ENCODE measurements at places on chromosomes 11 and 22.

- DNase-seq: no peak
Observed at GRCh38 chr11:3861683-3862082, 6.2 kb downstream of the STIM1 start.

GRCh38 chr11:109405671-109406070, 16.3 kb upstream of the C11orf87 start:
- no peak for DNase-seq

DNA sequence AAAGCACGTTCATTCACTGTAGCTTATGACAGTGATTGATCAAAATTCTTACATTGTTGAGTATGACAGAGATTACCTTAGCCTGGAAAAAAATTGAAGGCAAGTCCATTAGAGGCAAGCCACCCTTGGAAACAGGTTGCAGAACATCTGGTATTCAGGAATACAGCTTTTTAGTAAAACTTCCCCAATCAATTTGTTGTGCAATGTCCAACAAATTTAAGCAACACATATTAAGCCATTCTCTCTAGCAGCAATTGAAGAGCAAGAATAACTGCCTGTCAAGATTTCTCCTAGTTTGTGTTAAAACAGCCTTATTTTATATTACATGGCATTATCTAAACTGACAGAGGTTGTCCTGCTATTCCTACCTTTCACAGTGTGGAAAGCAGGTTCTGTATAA, 37.0 kb downstream of the BCL2L13 start:
- DNase-seq: no peak

GRCh38 chr22:26494506-26494905, 10.8 kb downstream of the SRRD start:
- DNase-seq: no peak

DNA sequence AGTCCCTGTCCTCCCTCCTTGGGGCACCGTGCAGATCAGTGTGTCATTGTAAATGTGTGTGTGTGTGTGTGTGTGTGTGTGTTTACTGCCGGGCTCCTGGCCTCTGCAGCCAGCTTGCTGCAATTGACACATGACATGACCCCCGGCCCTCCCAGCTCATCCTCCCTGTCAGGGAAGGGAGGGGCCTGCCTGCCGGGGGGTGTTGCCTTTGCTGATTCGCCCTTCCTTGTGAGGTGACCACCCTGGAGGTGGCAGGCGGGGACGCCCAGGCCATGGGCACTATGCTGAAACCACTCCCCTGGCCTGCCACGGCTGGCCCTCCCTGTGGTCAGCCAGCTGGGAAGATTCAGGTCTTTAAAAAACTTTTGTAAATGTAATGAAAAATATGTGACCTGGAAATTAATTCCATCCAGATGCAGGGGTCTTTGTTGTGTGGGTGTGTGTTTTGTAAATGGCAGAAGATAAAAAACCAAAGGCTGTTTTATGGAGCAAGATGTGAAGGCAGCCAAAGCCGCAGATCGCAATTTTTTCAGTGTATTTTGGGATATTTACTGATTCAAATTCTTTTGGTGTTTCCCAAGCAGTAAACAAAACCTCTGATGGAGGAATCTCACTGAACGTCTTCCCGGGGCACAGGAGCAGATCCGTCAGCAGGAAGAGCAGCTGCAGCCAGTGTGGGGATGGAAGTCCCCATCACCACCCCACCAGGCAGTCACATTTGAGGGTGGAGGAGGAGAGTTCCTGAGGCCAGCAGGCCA, 23.2 kb downstream of the SHISAL1 start:
- no peak for DNase-seq

- peak; percentile 80 for DNase-seq
Observed at GRCh38 chr22:24510637-24511625, 15.8 kb downstream of the UPB1 start.

- peak; percentile 92 for DNase-seq
Observed at GRCh38 chr11:64181506-64182411, 4.2 kb upstream of the STIP1 start.

DNA sequence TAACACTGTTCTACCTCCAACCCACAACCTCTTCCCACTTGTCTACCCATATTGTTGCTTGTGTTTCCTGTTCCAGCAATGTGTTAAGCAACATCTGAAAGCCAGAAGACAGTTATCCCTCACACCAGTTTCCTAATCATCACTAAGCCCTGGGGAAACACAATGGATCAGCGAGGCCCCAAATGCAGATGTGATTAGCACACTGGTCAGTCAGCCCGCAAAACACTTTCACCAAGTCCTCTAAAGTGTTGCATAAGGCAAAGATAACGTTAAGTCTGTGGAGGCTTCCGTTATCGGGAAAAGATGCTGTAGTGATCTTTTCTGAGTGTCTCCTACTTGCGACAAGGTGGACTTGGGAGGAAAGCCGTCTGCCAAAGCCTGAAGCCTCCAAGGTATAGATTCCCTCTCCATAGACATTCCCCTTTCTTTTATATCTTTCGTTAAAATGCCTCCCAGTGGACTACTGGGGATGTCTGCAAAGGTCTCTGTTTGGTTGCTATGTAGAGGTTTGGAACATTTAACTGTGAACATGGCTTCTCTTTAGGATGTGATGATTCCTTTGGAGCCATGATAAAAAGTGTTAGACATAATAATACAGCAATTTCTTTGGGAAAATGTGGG, at the start of gene MS4A3:
MS4A3 (plus strand) TSS at position 317 of the 621 bp plus-strand sequence. CDS start 4,496 bp downstream, outside the sequence.
- no peak for DNase-seq

- DNase-seq: no peak
Observed at GRCh38 chr11:16833026-16833425, 94.6 kb downstream of the C11orf58 start.

GRCh38 chr11:75159151-75159953, 8.4 kb downstream of the SLCO2B1 start:
- no peak for DNase-seq

- no peak for DNase-seq
Observed at GRCh38 chr11:118202599-118203422, 22.0 kb downstream of the JAML start.

DNA sequence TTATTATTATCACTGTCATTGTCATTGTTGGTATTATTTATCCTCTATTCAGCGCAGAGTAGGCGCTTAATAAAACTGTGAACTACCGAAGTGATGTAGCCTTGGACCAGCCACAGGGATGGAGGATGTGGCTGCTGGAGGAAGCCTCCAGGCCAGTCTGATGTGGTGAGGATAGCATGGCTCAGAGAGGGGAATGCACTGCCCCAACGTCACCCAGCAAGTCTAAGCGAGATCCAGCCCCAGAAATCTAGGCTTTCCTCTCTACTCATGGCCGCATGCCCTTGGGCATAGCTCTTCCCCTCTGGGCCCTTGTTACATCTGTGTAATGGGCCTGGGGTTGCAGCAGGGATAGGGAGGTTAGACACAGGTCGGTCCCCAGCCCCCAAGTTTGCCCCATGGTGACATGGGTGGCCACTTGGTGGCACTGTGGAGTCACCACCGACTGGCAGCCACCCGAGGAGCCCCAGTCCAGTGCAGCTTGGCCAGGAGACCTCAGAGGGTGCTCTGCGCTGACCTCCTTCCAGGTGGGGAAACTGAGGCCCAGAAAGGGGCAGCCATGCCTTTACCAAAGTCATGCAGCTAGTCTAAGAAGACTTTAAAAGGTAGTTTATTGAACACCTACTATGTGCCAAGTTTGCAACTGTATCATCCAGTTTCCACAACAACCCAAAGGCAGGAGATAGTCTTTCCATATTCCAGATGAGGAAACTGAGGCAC, 395.7 kb downstream of the MN1 start:
- peak; percentile 68 for DNase-seq

DNA sequence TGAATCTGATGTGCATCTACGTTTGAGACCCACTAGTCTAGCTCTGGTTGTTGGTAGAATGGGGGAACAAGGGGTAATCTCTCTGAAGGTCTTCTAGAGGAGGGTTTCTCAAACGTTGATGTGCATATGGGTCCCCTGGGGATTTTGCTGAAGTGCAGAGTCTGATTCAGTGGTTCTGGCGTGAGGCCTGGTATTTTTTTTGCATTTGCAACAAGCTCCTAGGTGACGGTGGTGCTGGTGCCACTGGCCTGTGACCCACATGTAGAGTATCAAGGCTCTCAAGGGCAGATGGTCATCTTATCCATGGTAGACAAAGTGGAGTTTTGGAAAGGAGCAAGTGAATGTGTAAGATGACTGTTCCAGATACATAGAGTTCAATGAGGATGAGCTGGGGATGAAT, 97.1 kb downstream of the CEP164 start:
- no peak for DNase-seq

DNA sequence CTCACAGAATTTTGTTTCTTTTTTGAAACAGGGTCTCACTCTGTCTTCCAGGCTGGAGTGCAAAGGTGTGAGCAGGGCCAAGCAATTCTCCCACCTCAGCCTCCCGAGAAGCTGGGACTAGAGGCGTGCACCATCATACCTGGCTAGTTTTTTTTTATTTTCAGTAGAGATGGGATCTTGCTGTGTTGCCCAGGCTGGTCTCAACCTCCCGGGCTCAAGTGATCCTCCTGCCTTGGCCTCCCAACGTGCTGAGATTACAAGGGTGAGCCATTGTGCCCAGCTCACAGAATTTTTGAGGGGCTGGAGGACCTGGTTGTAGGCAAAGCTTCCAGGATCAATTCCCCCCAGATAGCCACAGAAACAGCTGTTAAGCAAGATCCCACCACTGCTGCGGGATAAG, 47.1 kb upstream of the RBFOX2 start:
- DNase-seq: no peak

DNA sequence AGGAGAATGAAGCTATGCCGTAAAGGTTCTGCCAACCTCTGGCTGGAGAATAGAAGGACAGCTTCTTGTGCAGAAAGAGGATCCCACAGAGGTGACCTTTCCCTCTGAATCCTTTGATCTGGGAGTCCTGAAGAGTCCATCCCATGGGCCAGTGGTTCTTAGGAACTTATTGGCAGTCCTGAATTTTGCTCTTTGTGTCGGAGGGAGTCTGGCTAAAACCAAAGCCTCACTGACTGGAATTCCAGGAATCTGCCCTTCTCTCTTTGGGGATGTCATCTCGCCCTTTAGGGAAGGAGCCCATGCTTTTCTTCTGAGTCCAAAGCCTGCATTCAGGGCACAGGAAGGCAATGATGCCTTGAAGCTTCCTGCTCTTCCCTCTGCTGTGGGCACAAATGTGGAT, 45.5 kb downstream of the PKNOX2 start:
- DNase-seq: no peak

- no peak for DNase-seq
Observed at GRCh38 chr22:32685512-32685911, 116.0 kb upstream of the TIMP3 start.

GRCh38 chr11:81792416-81792815, 941.2 kb downstream of the FAM181B start:
- no peak for DNase-seq

GRCh38 chr22:17836992-17837742, 62.9 kb upstream of the BID start:
- no peak for DNase-seq

DNA sequence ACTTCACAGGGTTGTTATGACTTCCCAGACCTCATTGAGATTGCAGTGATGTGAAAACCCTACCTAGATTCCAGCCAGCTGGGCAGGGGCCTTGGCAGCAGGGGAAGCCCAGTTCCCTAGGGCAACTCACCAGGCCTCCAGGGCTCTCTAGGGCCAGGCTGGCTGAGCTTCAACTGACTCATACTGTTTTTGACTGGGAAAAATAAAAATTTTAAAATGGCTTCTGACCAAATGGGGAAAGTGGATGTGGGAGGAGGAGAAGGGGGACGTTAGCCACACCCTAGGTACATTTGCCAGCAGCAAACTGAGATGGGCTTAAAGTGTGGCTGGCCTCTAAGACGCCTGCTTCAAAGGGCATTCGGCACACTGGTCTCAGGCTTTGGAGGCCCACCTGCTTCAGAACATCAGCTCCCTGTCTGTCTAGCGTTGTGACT, 39.0 kb downstream of the BMAL1 start:
- DNase-seq: peak; percentile 35

DNA sequence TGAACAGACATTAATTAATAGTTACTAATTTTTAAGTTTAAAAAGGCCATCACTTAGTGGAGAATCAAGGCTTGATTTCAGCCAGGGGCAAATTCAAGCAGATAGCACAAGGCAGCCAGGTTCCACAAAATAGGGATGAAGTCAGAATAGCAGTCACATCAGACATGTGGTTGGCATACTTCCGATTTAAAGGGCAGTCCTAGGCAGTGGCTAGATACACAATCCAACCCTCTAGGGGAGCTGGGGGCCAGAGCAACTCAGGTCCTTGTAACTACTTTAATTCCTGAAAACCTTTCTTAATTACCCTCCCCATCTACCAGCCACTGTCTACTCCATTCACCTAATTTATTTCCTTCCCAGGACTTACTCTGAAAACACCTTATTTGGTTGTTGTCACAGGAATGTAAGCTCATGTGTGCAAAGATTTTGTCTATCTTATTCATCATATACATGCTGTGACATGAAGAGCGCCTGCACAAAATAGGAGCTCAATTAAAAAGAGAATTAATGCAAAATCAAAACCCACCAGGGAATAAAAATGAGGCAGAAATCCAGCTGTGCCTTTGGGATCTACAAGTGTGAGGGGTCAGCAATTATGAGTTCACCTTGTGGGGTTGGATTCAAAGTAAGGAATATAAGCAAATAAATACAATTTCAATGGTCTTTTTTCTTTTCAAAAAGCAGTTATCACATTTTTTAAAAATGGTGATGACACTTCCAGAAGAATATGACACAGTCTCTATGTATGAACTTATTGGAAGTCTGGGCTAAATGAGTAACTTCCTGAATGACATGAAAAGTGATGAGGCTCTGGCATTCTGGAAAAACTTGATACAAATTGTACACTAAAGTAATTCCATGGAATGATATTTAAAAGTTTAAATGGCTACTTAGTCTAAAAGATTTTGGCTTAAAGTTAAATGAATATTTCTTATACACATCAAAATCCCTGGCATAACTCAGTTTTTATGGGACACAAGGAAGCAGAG, 53.8 kb downstream of the COPB1 start:
- DNase-seq: peak; percentile 76

GRCh38 chr11:61352038-61352437, 9.6 kb downstream of the CYB561A3 start:
- DNase-seq: no peak

DNA sequence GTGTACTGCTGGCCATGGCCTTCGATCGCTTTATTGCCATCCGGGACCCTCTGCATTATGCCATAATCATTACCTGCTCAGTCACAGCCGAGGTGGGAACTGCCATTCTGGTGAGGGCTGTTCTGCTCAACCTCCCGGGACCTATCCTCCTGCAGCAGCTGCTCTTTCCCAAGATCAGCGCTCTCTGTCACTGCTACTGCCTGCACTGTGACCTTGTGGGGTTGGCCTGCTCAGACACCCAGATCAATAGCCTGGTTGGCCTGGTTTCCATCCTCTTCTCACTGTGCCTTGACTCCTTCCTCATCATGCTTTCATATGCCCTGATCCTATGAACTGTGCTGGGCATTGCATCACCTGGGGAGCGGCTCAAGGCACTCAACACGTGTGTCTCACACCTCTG, 24.9 kb upstream of the TRIM21 start:
- DNase-seq: no peak

DNA sequence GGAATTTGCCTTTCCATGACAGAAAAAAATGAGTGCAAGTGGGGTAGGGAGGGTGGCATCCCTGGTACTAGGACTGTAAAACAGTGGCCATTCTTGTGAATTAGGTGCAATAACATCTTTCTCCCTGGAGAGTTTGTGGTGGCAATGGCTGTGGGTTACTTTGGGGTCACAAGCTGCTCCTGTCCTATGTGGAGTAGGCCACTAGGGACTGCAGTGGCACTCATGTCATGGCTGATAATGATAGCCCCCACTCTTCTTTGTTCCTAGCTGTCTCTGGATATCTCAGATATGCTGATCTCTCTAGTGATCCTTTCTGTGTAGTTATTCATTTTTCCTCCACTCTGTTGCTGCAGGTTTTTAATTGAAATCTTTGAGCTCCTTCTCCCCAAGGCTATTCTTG, 270.5 kb upstream of the CHORDC1 start:
- no peak for DNase-seq

- DNase-seq: no peak
Observed at GRCh38 chr11:1748636-1749394, 1.6 kb downstream of the IFITM10 start.

Data from lung microvascular endothelial cell (primary cell).